Ureter (tissue), 1 donor: ENCODE measurements at places on chromosomes 7 and 10. TPM values are rescaled to one million over a fixed set of nuclear protein-coding genes. Genes with fewer than 3 reads are reported as not detected.

The TMEM236 gene
- total RNA-seq, result 0.49 TPM

The GRID1 gene
- total RNA-seq, result 2.7 TPM

The LRRC18 gene
- total RNA-seq, result not detected

The TMEM229A gene
- 0.42 TPM for total RNA-seq

The TMEM213 gene
- not detected for total RNA-seq

The PLAU gene
- total RNA-seq, result 13.8 TPM

The SLC39A12 gene
- total RNA-seq, result 0.13 TPM

The GRID2IP gene
- 2.6 TPM for total RNA-seq

The CALML3 gene
- total RNA-seq, result not detected
